Stimulated activated CD4-positive, alpha-beta T cell treated with anti-CD3 and anti-CD28 coated beads, Interleukin-2, amount 100 ng/mL, for 48 hours (primary cell): ENCODE measurements at places on chromosomes 5 and 9.

DNA sequence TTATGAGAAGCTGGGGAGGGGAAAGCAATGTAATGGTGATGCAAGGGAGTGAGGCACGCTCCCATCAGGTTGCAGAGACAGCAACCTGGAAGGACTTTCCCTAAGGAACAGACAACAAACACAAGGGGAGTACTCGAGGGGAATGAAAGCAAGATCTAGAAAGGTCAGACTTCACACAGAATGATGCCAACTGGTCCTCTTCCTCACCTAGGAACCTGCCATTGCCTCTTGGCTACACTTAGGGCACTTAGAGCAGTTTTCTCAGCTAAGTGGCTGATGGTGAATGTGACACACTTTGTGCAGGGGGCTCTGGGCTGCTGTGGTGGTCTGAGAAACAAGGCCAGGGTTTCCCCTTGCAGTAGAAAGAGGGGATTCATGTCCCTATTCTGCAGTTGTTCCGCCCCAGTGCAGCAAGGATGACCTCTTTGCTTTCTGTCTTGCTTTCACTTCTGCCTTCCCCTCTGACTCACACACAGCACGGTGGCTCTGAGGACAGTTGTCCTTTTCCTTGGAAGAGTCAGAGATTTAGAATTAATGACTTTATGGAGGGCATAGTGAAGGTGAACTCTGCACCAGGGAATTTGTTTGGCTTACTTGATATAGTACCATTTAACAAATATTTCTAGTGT is 394.0 kb upstream of the KLF4 start:
- DNase-seq: no peak

DNA sequence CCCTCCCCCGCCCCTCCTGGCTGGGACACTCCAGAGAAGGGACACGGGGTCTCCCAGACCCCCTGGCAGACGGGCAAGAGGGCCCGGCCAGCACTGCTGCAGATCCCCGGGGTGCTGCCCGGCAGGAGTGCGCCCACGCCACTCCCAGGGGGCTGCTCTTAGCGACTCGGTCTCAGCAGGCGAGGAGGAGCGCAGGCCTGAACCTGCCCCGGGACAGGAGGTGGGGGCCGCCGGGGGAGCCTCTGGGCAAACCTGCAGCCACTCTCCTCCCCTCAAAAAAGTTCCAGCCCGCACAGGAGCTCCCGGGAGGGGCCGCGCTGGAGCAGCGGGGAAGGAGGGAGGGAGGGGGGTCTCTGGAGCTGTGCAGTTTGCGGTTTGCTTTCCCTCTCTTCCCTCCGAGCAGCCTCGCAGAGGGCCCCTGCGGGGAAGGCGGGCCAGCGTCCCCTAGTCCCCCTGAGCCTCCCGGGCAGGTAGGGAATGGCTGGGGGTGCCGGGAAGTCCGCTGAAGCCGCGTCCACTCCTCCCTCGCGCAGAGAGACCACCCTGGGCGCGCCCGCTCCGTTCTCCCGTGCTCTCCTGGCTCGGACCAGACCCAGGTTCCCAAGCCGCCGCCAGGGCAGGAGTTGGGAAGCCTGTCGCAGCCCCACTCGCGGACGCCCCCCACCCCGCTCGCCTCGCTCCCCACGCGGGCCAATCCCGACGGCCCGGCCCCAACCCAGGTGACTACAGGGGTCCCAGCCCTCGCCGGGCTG is 44.2 kb downstream of the NACC2 start:
- no peak for DNase-seq

- DNase-seq: no peak
These were observed 25.8 kb downstream of the NADK2 start for GRCh38 chr5:36215910-36216309.

GRCh38 chr5:18800293-18801025 is 1166.2 kb downstream of the TAF11L14 start:
- no peak for DNase-seq

GRCh38 chr5:159782197-159782994 is 133.9 kb upstream of the ADRA1B start:
- no peak for DNase-seq

DNA sequence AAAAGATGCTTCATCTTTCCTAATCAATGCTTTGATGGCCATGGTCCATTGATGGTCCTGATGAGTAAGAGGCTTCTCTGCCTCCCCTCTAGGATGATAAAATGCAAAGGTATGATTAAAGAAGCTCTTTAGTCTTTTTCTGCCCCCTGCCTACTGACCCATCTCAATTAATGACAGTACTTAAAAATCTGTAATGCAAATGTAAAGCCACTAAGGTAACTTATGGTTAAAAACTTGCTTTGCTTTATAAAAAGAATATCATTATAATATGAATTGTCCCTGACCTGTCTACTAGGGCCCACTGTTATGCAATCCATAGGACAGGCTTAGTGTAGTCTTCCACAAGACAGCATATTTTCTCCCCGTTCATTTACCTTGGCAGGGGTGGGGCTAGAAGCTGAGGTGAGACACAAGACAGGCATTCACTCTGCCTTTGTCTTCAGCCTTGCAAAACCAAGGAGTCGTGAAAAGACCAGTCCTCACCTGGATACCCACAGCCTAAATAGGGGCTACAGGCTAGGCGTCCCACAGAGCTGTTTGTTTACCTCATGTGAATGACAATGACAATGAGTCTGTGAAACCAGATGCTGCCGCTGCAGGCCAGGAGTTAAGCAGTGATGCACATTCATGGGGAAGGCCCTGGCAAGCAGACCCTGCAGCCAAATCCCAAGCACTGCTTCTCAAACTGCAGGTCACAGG is 60.4 kb downstream of the BNC2 start:
- no peak for DNase-seq

- no peak for DNase-seq
These were observed 2.1 kb downstream of the CCDC192 start for GRCh38 chr5:127705120-127705892.

GRCh38 chr9:72983512-72984225 is 30.8 kb upstream of the ALDH1A1 start:
- no peak for DNase-seq

- no peak for DNase-seq
These were observed 1.8 kb upstream of the TMEM250 start for GRCh38 chr9:136120438-136120844.

DNA sequence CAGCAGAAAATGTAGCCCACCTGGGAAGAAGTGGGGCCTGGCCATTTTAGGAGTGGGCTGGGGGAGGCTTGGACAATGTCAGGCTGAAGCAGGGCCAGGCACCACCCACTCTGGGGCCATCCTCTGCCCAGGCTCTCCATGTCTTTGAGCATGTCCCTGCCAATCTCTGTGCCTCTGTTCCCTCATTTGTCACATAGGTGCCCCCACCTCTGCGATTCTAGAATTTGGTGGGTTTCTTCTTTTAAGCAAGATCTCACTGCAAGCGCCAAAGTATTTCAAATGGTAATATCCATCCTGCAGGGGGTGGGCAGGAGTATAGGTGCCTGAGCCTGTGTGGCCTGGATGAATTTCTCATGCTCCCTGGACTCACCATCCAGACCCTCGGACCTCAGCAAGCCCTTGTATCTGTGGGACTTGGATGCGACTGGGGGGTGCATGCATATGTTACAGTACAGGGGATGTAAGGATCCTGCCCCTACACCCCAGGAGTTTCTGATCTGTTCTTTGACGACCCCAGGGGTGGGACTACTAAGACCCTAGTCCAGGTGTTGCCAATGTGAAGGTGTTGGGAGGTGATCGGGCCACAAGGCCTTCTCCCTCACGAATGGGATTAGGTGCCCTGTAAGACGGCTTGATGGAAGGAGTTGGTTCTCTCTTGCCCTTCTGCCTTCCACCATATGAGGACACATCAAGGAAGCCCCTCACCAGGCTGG is 4.3 kb downstream of the CD74 start:
- DNase-seq: no peak

DNA sequence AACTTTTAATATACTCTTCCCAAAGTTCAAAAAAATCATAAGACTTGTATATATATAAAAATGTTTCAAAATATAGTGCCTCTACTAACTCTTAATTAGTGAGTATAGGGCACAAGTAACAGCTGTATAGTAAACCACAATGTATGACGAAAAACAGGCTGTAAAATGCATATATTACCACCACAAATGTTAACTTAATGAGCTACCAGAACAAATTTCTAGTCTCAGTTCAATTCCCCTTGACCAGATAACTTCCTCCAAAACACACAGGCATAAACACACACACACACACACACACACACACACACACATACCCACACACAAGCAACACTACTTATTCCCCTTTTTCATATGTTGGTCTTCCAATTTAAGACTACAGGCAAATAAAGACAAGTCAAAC is 78.8 kb downstream of the FBXL17 start:
- DNase-seq: no peak

DNA sequence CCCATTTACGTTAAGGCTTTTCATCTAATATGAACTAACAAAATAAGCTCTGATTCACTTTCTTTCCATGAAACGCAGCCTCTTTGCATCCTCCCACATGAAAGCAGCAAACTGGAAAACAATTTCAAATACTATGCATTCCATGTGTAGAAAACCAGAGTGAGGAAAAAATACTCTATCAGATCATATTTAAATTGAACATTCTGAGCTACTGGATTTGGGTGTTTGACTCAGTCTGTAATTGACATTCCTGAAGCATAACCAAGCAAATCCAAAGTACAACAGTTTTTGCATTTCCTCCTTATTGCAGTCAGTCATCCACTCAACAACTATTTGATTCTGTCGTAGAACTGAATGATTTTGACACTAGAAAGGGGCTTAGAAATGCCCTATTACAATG is 399.1 kb upstream of the NMUR2 start:
- no peak for DNase-seq

DNA sequence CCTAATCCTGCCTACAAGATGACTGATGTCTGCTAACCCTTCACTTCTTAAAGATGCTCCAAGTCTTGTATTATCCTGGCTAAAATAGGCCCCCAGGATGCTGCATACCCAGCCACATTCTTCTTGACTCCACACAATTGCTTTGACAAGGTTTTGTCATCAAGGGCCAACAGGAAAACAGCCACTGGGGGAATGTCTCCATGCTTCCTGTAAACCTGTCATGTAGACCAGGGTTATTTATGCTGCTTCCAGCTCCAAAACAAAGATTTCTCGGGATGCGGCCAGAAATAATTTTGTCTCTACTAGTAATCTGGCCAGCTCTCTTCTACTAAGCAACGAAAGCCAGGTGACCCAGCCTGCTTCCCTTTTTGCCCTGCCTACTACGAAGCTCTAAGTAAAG is 53.8 kb downstream of the SHB start:
- DNase-seq: no peak

DNA sequence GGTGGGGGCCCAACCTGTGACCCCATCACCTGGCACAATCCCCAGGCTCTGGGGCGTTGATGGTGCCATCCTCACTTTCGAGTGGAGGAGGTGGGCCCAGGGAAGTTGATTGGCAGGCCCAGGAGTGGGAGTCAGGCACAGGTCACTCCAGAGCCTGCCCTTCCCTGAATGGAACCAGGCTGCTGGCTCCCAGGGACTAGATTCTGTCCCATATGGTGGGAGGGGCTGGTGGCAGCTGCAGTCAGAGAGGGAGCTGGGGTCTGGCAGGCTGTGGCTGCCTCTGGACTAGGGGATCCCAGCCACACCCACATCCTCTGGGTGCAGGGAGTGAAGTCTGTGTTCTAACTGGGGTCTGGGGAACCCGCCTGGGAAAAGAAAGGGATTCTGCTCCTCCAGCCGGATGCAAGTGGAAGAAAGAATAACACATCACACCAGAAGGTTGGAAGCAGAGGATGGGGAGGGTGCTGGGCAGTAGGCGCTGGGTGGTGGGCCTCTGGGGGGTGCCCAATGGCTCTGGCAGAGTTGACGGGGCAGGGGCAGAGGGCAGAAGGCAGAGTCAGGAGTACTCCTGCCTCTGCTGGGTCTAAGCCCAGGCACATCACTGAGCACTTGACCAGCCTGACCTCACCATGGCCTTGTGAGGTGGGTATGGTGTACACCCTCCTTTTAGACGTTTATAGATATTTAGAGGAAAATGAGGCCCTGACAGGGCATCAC is 25.8 kb downstream of the CEL start:
- DNase-seq: no peak

DNA sequence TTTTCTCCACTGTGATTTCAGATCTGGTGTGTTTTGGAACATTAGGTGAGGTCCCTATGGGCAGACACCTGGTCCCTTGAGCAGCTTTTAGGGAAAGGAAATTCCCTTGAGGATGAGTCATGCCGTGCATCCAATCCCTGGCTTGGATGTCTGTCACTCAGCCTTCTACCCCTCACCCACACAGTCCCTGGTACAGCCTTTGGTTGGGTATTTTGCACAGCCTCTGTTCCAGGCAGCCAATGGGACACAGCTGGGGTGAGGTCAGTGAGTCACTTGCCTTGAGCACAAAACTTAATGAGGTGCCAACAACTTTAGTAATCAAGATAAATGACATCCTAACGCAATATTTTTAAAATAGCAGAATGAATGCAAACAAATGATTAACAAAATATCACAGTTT is 22.7 kb upstream of the SVEP1 start:
- no peak for DNase-seq

DNA sequence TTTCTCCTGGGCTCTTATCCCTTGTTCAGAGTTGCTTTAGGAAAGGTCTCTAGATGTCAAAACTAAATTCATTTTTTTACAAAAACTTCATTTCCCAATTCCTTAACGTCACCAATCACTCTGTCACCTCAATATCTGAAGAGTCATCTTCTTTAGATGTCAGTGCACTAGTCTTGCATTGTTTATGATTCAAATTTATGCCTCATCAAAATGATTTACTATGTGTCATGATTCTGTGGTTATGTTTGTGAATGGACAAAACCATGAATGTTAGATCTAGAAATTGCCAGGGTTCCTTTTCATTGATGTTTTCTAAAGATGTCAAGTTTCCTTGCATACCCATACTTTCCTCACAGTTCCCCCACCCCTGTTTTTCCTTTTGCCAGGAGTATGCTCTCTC is 21.5 kb downstream of the CWC27 start:
- no peak for DNase-seq

DNA sequence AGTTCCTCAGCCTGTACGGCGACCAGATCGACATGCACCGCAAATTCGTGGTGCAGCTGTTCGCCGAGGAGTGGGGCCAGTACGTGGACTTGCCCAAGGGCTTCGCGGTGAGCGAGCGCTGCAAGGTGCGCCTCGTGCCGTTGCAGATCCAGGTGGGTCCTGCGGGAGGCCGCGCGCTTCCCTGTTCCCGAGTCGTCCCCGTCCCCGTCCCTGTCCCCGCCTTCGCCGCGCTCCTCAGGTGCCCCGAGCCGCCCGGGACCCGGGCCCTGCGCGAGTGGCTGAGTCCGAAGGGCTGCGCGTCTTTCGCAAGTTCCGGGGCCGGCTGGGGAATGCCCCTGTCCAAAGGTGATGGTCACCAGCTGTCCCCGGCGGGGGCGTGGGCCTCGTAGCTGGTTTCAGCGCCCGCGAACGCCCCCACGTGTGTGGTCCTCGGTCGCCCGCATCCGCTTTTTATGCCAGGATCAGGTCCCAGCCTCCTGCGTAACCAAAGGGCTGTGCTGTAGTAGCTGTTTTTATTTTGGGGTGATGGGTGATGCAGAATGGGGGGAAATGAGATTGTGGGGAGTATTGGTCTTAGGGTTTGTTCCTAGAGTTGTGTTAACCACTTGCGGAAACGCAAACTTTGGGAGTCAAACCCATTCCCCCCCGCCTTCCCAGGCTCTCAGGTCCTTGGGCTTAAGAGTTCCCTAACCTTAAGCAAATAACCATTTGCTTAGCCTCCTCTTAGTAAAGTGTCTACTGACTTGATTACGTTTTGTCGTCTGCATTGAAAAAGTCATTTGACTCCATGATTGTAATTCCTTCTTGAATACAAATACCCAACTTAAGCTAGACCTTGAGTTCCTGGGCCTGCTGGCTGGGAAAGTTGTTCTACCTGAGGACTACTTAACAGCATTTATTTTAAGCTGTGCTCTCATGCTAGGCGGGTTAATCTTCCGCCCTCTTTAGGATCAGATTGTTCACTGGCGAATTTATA is 663 bp downstream of the ISOC1 start:
- no peak for DNase-seq
